Hindlimb muscle (tissue), 1 donor: ENCODE measurements at places on chromosomes 6 and 20. TPM values are rescaled to one million over a fixed set of nuclear protein-coding genes. Genes with fewer than 3 reads are reported as not detected.

GSTA3 gene
- polyA plus RNA-seq: not detected

- no peak for DNase-seq
Measured at GRCh38 chr6:73418081-73418741, 23.6 kb downstream of the DDX43 start.

GRCh38 chr20:61737812-61738443 is 327.8 kb downstream of the TAF4 start:
- no peak for DNase-seq

DNA sequence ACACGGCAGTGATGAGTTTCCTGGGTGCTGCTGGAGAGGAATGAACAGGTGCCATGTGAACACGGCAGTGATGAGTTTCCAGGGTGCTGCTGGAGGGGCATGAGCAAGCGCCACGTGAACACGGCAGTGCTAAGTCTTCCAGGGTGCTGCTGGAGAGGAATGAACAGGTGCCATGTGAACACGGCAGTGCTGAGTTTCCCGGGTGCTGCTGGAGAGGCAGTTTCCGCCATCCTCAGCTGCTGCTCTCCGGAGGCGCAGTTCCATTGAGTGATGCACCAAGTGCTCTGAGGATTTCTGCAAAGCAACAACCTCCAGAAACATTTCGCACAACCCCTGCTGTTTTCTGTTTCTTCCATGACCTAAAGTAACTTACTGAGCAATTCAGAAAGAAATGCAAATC is 155.4 kb downstream of the SMOC2 start:
- no peak for DNase-seq

CDSN gene
- polyA plus RNA-seq: not detected

DNA sequence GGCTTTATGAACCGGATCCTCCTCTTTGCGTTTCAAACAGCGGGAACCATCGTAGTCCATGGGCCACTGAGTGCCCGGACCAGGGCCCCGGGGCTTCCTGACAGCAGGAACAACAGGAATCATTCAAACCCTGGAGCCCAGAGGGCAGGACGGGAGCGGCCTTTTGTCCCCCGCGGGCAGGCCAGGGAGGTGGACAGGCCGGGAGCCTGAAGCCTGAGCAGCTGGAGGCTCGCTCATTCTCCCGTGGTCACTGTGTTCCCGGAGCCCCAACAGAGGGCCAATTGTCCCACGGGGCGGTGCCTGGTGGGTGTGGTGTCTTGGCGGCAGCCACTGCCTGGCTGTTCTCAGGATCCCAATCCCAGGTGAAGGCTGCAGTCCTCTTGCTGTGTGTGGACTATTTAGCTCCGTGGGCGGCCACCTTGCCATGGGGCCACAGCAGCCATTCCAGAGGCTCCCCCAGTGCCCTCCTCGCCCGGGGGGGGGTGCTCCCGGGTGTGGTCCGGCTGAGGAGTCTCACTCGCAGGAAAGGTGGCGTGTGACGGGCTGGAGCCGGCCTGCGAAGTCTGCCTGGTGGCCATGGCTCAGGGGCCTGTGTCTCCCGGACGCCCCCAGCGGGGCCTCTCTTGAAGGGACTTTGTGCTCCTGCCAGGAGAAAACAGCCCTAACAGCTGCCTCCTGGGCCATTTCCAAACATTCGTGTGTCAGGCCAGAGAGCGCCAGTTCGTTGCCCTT is 77.2 kb upstream of the BHLHE23 start:
- no peak for DNase-seq

SLC32A1 gene
- polyA plus RNA-seq: not detected
